Nephron progenitor cell (in vitro differentiated cells): ENCODE measurements at places on chromosomes 4 and X.

- no peak for DNase-seq
Measured at GRCh38 chr4:1756079-1756478, 34.8 kb downstream of the TACC3 start.

- no peak for DNase-seq
Measured at GRCh38 chr4:26763063-26763462, 97.6 kb upstream of the STIM2 start.

DNA sequence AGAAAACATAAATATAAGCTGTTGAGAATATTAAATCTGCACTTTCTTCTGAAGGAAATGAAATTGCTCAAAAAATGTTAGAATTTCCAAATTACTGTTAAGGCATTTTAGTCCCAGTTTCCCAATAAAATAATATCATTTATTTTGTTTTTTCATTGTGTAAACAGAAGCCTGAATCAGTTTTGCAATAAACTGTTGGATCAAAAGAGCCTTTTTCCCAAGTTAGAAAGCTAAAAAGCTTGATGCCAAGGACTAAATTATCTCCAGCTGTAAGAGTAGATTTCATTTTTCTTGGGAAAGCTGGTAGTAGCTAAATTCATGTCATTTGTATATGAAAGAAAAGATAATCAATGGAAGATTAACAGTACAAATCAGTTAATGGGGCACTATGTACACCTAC is 95.8 kb downstream of the RNF150 start:
- no peak for DNase-seq

GRCh38 chr4:101326576-101326975 is 20.8 kb downstream of the PPP3CA start:
- no peak for DNase-seq

GRCh38 chr4:159240687-159241086 is 137.8 kb downstream of the RAPGEF2 start:
- DNase-seq: no peak

DNA sequence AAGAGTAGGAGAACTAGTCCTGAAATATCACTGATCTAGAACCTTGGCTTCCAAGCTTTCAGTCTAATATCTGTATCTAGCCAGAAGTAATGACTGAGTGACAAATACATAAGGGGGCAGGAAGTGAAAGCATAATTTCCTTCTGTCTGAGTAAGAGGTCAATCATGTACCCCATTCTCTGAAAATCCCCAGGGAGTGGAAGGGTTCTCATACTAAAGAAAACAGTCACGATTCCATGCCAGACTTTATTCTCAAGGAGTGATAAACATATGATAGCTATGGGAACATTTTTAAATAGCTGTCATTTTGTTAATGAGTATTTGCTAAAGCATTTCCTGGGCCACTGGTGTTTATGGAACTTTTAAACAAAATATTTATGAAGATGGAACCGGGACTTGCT is 308.5 kb downstream of the ARHGAP24 start:
- no peak for DNase-seq

- DNase-seq: no peak
Measured at GRCh38 chrX:24023972-24024669, 2.9 kb downstream of the KLHL15 start.

DNA sequence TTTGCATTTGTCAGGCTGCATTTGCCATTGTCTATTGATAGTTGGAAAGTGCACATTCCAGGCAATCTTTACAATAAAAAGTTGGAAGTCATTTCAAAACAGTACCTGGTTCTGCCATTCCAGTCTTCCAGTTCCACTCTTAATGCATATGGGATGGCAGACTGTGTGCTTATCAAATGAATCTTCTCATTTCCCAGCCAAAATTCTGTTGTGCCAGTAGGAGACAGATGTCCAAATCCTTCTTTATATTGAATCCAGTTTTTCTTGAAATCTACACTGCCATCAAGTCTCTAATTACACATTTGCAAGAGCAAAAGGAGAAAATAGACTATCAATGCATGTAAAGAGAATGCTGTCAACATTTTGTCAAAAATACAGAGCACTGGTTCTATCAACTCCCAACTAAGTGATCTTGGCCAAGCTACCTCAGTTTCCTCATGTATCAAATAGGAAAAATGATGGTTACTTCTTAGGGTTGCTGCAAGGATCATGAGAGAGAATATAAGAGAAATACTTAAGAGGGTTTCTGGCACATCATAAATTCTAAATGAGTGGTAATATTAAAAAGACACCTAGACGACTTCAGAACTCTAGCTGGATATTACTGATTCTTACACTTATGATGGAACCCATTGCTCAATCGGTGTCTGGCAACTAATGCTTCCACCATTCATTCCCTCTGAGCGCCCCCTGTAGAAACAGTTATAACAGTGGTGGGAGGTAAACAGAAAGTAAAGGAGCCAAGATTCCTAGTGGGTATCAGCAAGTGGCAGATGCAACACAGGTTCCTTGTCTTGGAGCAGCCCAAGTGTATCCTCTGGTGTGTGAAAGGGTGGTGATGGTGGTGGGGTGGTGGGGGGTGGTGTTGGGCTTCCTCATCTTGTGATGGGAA is 3.8 kb downstream of the FGG start:
- no peak for DNase-seq

DNA sequence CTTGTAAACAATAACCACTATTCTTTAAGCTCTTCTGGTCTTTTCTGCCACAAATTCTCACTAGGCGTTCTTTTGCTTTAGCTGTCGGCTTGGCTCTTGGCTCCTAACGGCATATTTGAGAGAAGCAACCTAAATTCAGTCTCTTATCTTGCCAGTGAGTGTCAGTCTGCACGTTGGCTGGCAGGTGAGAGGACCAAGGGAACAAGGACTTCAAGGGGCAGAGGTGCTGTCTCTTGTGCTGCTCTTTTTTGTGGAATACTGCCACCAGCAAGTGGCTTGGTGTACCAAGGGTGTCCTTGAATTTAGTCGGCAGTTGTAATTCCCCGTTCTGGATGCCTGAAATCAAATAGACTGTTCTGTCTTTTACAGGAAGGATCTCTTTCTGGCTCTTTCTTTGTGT is 77.8 kb upstream of the SLC4A4 start:
- no peak for DNase-seq

DNA sequence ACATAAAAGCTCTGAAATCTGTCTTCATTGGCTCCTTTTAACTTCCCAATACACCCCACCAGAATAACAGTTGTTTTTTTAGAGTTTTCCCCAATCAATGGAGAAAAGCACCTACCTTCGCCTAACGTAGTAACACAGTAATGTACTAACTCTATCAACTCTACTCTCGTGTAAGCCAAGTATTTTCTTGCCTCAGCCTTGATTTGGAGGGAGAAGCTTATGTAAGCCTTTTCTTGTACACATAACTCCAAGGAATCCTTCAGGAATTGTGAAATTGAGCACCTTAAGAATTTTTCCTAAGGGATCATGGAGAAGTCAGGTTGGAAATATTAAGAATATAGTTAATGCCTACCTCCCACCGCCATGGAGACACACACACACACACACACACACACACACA is 181.2 kb downstream of the RAPGEF2 start:
- DNase-seq: no peak

DNA sequence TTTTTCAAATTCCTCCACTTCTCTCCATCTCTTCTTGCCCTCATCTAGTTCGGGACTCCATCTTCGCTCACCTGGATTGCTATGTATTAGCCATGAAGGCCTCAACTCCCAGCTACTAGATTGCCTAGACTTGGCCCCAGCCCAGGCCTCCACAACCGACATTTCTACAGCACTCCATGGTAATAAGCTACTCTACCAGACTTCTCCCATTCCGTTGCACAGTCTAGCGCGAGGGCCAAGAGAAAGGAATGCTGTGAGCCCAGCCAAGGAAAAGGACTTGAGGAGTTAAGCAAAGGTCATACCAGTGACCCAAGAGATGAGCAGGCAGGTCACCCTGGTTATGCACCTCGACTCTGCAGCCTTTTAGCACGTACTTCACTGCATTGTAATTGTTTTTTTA is 75.6 kb downstream of the SOWAHB start:
- no peak for DNase-seq
